T-cell (primary cell): ENCODE measurements at places on chromosomes 4 and X.

DNA sequence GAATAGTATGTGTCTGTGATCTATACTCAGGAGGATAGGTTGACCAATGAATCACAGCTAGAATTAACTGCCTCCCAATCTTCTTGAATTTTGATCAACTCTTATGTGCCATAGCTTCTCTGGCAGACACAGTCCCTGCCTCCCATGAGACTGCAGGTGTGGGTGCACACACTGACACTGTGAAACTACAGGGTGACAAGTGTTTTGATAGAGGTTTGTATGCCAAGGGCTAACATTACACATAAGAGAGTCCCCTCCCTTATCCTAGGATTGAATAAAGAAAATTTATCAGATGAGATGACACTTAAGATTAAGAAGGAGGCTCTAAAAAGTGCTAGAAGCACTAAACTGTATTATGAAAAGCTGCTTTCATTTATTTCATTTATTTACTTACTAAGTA, 218.4 kb upstream of the BMP3 start:
- no peaks in the 10 kb centered on the region for H3K36me3 ChIP-seq
- H3K4me3 ChIP-seq: no peak overlapping the region
- no peaks in the 10 kb centered on the region for H3K4me1 ChIP-seq
- no peaks in the 10 kb centered on the region for H3K27me3 ChIP-seq

GRCh38 chr4:140808256-140808655, 52.1 kb upstream of the TBC1D9 start:
- H3K4me1 ChIP-seq: no peaks in the 10 kb centered on the region
- H3K4me3 ChIP-seq: no peak overlapping the region
- H3K27me3 ChIP-seq: peaks cover 6% of the 10 kb centered on the region
- DNase-seq: no peak

- no peak for DNase-seq
- H3K4me3 ChIP-seq: peak overlapping the region; percentile 1
- H3K27me3 ChIP-seq: no peaks in the 10 kb centered on the region
- H3K36me3 ChIP-seq: no peaks in the 10 kb centered on the region
Observed at GRCh38 chrX:15750611-15751154, 12.6 kb downstream of the CA5B start.

DNA sequence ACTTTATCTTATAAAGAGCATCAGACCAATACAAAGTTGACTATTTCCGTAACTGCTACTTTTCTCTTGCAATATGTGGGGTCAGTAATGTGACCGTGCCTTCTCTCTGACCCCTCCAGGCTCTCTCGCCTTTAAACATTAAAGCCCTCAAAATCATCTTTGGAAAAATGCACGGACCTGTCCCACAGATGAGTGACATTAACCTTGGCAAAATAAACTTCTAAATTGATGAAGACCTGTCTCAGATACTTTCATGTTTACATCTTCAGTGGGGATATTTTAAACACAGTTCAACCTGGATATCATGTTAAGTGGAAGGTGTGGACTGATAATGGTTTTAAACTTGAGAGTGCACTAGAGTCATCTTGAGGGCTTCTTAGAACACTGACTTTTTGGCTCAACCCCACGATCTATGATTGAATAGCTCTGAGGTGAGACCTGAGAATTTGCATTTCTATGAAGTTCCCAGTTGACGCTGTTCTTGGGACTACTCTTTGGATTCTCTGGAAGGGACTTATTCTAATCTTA, 26.7 kb upstream of the CXCL3 start:
- no peaks in the 10 kb centered on the region for H3K27me3 ChIP-seq
- no peaks in the 10 kb centered on the region for H3K4me1 ChIP-seq
- no peak for DNase-seq
- H3K27ac ChIP-seq: no peak overlapping the region
- H3K36me3 ChIP-seq: no peaks in the 10 kb centered on the region
- H3K4me3 ChIP-seq: no peak overlapping the region

DNA sequence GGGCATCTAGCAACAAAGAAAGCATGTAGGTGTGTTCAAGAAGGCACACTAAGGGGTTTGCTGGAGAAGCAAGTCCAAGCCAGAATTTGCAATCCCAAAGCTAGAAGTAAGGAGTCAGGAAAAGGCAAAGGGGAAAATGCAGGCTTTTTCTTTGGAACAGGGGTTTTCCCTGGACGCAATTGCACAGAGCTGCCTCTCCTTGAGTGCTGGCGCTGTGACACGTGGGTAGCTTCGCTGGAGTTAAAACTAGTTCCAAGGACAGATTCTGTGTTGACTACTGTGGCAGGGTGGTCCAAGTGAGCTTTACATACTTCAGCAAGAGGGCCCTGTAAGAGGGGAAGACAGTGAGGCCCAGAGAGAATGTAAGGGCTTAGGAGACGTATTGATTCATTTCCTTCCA, 277.1 kb downstream of the ADGRA3 start:
- no peak for DNase-seq
- no peaks in the 10 kb centered on the region for H3K36me3 ChIP-seq
- no peak overlapping the region for H3K27ac ChIP-seq
- H3K4me3 ChIP-seq: no peak overlapping the region
- no peaks in the 10 kb centered on the region for H3K27me3 ChIP-seq

DNA sequence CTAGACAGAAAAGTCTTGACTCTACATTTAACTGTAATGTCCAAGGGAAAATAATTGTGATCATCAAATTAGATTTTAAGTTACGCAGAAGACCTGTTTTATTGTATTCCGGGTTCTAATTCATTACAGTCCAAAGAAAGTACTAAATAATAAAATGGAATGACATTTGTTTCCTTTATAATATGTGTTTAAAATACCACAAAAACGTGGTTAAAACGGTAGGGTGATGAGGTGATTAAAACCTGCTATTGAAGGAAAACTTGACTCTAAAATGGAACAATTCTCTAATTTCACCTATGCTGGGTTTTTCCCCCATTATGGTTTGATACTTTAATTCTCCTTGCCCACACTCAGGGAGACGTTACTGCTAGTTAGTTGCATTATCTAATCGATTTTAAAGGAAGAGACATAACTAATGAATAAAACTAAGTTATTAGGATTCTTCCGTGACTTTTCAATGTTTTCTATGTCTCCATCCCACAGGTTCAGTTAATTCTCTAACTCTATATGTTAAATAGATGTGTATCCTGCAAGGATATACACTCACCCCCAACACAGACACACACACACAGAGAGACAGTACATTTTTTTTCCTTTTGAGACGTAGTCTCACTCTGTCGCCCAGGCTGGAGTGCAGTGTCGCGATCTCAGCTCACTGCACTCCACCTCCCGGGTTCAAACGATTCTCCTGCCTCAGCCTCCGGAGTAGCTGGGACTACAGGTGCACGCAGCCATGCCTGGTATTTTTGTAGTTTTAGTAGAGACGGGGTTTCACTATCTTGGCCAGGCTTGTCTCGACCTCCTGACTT, 80.8 kb downstream of the GK start:
- DNase-seq: no peak
- H3K27ac ChIP-seq: no peak overlapping the region
- no peaks in the 10 kb centered on the region for H3K4me1 ChIP-seq
- no peak overlapping the region for H3K4me3 ChIP-seq
